Stimulated activated memory B cell treated with anti-CD40 and anti-IgM and Interleukin-4, amounts not matched to agents 10 μg/mL and 1 μg/mL and 100 μg/mL, for 72 hours (primary cell): ENCODE measurements at places on chromosomes 13 and 19.

DNA sequence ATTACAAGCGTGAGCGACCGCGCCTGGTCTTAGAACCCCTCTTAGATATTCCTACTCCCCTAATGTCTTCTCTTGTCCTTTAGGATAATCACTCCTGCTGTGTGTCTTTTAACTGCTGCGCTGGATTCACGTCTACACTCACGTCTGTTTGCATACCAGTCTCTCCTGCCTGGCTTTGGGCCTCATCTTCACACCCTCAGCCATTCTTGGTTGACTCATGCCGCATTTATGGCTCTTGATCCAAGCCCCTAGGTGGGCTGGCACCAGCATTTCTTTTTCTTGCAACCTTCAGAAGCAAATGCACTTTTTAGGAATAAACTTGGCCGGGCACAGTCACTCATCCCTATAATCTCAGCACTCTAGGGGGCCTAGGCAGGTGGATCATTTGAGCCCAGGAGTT lies 22.7 kb downstream of the MYO9B start:
- ATAC-seq, result no peak

- no peak for ATAC-seq
These were observed 42.5 kb upstream of the ARGLU1 start for GRCh38 chr13:106610486-106610885.

DNA sequence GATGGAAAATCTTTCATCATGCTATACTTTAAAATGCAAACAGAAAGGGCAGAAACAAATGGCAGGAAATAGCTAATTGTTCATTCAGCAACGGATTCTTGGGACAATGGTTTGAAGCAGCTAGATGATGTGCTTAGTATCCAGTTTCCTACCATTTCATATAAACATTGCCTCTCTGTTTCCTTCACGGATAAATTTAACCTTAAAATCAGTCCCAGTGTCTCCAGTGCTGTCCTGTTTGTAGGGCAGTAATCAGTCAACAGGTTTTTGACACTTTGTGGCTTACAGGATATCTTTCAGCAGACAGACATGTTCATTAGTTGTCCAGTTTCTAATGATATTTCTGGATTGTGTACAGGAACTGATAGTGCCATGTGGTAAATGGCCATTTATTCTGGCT lies 24.7 kb upstream of the RB1 start:
- ATAC-seq, result no peak

- no peak for ATAC-seq
These were observed 3.0 kb downstream of the GADD45GIP1 start for GRCh38 chr19:12953799-12954611.

DNA sequence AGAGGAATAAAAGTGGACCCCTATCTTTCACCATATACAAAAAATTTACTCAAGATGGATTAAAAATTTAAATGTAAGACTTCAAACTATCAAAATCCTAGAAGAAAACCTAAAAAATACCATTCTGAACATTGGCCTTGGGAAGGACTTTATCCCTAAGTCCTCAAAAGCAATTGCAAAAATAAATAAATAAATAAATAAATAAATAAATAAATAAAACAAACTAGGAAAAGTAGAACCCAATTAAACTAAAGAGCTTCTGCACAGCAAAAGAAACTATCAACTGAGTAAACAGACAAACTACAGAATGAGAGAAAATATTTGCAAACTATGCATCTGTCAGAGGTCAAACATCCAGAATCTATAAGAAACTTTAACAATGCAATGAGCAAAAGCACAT lies 874.9 kb upstream of the PCDH20 start:
- ATAC-seq, result no peak
